ENCODE measurements at places on chromosomes 5 and 9.

DNA sequence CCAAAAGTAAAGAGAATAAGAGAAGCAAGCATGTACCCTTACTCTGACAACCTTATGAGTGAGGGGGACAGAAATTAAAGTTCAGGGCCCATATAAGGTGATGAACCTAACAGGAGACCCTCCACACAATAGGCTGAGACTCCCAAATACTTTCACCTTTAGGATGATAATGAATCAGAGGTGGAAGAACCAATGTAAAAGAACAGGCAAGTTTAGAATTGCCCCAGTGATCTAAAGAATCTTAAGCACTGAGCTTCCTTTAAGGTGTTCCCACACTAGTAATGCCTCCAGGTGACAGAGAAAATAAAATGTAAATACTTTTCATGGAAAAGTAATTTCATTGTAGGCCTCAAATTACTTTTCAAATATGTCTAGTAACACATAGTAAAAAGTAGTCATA is 8.2 kb upstream of the FAM151B start:
- DNase-seq, result no peak

GRCh38 chr5:156191547-156191946 is 135.4 kb upstream of the SGCD start:
- DNase-seq, result no peak

GRCh38 chr5:115817386-115817785 is 927 bp upstream of the CDO1 start:
- DNase-seq, result no peak

- peak; percentile 87 for DNase-seq
Measured at GRCh38 chr9:34179213-34180136, 632 bp downstream of the UBAP1 start.

GRCh38 chr5:148967783-148968182 is 95.1 kb downstream of the SH3TC2 start:
- DNase-seq, result no peak

DNA sequence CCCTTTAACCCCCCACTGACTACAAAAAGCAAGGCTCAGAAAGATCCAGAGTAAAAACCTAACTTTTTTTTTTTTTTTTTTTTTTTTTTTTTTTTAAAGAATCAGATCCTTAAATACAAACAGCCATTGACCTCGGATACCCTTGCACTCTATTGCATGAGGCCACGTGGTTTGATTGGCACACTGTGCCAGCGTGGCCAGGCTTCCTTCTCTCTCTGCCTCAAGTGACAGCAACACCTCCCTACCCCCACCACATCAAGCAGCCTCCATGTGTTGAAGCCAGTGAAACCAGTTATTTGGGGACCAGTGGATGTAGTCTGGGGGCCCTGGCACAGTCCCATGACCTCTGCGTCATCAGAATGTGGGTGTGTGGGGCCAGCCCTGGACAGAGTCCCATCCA is 71.4 kb downstream of the OTULIN start:
- DNase-seq, result no peak

DNA sequence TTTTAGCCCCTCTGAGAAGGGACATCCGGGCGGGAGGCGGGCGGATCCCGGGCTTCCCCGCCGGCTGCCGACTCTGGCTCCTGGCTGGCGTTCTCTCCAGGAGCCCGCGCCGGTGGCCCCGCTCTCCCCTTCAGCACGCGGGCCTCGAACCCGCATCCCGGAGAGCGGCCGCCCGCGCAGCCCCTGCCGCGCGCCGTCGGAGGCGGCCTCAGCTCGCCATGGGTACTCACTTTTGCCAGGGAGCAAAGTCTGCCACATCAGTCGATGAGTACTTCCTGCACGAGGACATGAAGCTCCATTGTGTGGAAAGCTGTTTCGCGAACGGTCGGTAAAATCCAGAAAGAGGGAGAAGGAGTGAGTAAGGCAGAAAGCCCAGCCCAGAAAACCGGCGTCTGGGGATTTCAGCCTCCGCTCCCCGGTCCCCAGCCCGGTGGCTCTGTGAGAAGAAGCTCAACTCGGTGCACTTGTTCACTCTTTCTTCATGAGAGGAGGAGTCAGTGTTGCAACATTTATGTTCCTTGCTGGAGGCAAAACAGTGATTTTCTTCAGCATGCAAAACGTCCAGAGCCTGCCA is at the start of gene PRLR:
Gene PRLR, minus strand, starts transcription at position 450 of the 574 bp plus-strand sequence. CDS start 140,867 bp downstream, outside the sequence.
- peak; percentile 28 for DNase-seq

GRCh38 chr9:127968042-127968441 is 12.7 kb downstream of the EEIG1 start:
- DNase-seq, result no peak

- DNase-seq, result no peak
Measured at GRCh38 chr5:41878643-41879478, 8.6 kb upstream of the OXCT1 start.

- DNase-seq, result no peak
Measured at GRCh38 chr5:115064380-115064779, 105.3 kb downstream of the TRIM36 start.

DNA sequence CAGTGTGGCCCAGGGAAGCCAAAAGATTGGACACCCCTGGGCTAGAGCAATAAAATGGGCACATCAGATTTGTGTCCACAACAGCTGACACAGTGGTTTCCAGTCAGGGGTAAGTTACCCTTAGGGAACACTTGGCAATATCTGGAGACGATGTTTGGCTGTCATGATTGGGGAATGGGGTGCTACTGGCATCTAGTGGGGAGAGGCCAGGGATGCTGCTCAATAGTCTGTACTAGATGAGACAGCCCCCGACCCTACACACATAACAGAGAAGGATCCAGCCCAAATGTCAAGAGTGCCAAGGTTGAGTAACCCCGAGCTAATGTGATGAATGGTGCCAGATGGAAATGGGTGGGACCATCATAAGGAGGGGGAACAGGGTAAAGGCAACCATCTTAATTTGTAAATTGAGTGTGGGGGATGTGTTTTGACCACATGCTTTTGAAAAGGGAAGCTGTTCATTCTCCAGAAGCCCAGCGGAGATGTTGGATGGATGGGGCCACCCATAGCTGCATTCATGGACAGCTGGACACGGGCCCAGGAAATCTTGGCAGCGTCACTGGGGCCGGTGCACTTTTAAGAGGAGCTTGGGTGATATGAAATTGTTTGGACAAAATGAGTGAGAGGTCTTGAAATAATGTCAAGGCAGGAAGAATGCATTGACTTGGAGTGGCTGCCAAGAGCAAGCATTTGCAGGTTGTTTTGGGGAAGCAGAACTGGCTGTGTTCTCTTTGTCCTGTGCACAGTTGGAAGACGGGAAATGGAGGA is 33.4 kb downstream of the SYK start:
- no peak for DNase-seq

- DNase-seq, result no peak
Measured at GRCh38 chr5:95778713-95779436, 43.7 kb downstream of the GLRX start.

DNA sequence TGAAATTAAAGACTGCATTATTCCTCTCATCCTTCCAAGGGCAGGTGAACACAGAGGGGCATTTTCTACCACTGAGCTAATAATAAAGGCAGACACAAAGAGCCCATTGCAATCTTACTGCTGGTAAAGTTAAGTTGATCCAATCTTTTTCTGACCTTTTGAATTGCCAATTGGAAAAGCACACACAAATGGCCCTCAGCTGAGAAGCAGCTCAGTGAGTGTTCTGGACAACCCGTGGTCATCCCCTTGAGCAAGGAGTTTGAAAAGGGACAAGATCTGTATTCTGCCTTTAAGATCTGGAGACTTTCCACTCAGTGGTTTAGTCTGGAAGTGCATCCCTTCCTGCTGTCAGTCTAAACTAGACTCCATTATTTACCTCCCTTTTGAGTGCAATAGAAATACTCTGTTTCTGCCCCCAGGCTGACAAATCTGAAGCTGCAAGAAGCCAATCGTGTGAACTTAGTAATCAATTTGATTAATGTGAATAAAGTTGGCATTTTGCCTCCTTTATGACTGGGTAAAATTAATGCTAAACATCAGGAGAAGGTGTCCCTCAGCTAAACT is 835.7 kb downstream of the MAT2B start:
- DNase-seq, result no peak

- peak; percentile 60 for DNase-seq
Measured at GRCh38 chr5:147567917-147568598, 58.2 kb upstream of the DPYSL3 start.

GRCh38 chr5:76851728-76852369 is 2.0 kb downstream of the S100Z start:
- DNase-seq, result no peak

GRCh38 chr9:128421482-128421996 is 882 bp downstream of the CERCAM start:
- no peak for DNase-seq

- no peak for DNase-seq
Measured at GRCh38 chr9:114026335-114026734, 51.8 kb downstream of the AMBP start.

DNA sequence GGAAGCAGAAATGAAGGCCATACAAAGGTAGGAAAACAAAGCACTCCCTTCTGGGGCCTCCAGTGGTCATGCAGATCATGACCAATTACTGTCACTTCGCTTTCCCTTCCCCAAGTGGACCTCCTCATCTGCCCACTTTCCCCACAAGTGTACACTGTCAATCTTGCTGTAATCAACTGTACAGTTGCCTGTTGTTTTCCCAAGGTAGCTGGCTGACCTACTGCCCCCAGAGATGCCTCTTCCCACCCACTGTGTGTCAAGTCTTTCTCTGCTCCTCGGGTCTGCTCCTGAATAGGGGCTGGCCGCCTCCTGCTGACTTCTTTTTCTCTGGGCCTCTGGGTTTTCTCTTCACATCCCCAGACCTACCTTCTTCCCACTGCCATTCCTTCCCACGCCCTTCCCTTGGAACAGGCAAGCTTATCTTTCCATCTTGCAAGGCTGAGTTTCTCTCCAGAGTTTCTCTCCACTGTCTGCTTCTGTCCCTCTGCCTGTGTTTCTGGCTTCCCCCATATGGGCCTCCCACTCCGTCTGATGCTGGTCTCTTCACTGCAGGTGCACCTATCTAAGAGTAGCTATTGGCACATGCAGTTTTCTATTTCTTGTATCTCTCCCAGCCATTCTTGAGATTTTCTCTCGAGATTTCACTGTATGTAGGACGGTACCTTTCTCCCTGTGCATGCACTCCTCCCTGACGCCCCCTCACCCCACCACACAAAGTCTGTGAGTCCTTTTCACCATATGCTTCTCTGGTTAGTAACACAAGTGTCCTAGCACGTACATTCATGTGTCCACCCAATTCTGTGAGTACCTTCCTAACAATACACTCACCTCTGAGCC is 2.4 kb downstream of the ELL2 start:
- no peak for DNase-seq

DNA sequence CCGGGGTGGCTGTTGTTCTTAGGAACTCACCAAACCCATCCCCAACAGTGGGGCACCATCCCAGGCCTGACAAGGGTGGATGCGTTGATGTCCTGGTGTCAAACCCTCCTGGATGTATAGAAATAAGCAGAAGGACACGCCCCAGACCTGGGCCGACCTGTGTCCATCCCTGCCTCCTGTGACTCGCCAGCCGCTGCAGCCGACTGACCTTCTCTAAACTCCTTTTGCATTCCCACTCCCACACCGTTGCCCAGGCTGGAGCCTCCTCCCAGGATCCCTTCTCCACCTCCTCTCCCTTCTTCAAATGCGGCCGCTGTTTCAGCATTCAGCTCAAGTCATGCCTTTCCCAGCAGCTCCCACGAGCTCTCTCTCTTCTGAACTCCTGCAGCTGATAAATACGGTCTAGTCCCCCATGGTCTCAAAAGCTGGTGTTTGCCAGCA is 213.2 kb upstream of the IER5L start:
- DNase-seq, result no peak

- no peak for DNase-seq
Measured at GRCh38 chr5:10222326-10222725, 27.4 kb downstream of the ATPSCKMT start.

DNA sequence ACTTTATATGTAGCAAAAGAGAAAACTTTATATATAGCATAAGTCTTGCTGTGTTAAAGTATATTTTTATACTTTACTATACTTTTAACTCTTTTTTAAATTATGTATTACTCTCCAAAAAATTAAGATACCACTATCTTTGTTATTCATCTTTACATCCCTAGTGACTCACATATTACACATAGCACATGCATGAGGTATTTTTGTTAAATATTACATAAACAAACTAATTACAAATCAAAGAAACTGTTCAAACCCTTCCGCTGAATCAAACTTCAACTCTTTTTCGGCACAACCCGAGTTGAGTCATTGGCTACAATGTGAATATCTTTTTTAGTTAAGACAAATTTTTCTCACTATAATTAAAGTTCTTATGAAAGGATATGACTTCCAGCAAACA is 32.1 kb downstream of the NADK2 start:
- no peak for DNase-seq

- peak; percentile 82 for DNase-seq
Measured at GRCh38 chr5:170221327-170221741, 11.5 kb upstream of the C5orf58 start.

DNA sequence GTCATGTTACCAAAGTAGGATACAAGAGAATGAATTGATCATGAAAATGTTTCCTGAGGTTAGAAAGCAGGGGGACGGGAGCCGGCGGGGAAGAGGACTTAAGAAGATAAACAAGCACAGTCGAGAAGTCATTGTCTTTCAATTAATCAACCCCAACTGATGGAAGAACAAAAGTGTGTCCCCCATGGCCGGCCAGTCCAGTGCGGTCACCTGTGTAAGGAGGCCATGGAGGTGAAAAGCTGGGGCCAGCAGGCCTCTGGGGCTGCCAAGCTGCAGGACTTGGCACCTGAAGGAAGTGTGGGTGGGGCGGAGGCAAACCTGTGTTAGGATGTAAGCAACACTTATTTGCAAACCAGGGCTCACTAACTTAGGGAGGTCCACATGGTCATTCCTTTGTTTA is 223.3 kb upstream of the TBCA start:
- DNase-seq, result no peak

DNA sequence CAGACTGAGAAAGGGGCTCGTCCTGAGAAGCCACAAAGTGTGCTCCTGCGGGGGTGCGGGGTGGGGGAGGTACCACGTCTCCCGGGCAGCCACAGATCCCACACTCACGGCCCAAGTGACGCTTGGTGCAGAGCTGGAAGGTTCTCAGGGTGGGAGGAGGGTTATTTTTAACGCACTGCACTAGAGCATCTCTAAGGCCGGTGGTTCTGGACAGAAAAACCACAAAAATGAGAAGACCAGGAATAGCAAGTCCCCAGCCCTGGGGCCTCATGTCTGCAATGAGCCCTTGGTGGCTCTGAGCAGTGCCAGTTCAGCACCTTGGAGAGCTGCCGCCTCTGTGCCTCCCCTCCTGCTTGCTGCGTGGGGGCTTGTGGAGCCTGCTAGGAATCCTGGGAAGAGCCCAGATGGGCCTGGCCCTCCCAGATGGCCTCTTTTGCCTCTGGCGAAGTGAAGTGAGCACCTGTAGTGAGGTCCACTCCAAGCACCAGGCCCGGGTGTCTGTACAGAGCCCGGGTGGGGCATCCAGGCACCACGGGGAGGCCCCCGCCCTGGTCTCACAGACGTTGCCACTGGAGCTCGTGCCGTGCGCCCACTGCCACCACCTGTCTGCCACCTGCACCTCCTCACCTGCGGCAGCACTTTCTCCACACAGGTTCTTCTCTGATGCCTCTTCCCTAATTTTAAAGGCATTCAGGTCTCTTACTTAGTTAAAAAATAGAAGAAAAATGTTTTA is 48.9 kb upstream of the CACNA1B start:
- DNase-seq, result no peak
